ENCODE measurements at places on chromosomes 5 and 9.
A peak's percentile ranks its signal among the peaks of the same experiment; 100 is the strongest.

DNA sequence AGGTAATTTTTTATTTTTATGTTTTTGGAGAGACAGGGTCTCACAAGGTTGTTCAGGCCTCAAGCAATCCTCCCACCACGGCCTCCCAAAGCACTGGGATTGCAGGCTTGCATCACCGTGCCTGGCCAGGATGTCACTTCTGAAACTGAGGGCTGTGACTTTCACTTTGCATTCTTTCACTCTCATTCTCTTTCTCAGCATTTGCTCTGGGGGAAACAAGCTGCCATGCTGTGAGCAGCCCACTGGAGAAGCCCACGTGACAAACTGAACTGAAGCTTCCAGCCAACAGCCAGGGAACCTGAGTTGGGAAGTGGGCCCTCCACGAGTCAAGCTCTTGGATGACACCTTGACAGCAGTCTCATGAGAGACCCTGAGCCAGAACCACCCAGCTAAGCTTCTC is 109.4 kb downstream of the C5orf15 start:
- no peak for DNase-seq

GRCh38 chr5:173138707-173139106 is 5.6 kb upstream of the BNIP1 start:
- no peak for DNase-seq

DNA sequence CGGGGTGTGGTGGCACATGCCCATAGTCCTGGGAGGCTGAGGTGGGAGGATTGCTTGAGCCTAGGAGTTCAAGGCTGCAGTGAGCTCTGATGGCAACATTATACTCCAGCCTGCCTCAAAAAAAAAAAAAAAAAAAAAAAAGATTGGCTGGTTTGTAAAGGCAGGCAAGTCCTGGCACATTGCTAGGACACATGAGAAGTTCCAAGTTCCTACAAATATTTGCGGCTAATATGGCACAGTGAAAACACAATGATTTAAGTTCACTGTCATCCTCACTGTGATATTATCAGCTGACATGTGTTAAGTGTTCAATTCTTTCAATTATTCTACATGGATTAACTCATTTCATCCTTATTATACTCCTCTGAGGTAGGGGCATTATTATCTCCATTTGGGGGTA is 20.1 kb downstream of the TMEM268 start:
- DNase-seq = no peak

- DNase-seq = no peak
Observed at GRCh38 chr5:332843-333242, 11.3 kb downstream of the AHRR start.

- DNase-seq = no peak
Observed at GRCh38 chr5:16944816-16945562, 8.9 kb upstream of the MYO10 start.

DNA sequence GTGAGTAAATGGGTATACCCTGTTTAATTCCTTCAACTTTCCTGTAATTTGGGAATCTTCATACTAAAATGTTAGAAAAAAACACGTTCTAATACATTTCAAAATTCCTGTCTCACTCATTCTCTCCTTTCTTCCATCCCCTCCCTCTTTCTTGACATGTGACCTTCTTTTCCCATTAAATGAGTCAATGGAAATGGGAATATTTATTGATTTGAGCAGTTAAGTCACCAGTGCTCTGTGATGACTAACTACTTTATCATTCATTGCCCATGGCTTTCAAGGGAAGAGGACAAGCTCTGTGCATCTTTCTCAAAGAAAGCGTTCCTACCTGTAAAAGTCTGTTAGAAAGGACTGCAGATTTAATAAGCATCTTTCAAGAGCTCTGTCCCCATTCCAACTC is 144.4 kb upstream of the MAP3K1 start:
- no peak for DNase-seq

DNA sequence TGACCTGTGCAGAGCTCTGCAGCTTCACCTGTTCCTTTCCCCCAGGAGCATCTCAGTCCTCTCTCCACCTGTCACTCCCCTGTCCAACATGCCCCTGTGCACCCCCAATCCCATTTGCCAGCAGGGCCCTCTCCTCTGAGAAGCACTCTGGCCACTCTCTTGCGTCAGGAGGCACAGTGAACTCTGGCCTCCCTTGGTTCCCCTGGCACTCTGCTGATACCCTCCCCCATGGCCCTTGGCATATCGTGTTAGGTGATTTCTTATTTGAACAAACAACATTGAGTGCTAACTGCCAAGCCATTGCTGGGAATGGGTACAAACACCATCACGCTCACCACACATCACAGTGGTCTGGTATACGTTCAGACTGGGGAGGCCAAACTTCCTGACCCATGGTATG is 20.9 kb upstream of the TNIP1 start:
- DNase-seq = no peak

DNA sequence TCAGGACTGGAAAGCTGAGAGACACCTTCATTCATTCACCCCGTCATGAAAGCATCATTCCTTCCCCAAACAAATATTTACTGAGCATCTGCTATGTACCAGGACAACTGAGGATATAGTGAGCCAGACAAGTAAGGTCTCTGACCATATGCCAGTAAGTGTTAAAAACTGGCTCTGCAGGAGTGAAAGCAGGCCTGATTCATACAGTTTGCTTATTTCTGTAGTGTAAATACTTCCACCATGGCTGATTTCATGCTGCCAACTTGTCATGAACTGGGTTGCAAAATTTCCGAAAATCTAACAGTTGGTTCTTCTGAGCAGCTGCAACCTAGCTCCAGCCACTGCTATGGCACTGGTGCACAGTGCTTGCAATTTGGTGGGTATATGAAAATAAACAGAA is 68.1 kb downstream of the YIPF5 start:
- DNase-seq = no peak

GRCh38 chr5:89996335-89996734 is 413.2 kb downstream of the CETN3 start:
- DNase-seq = no peak

DNA sequence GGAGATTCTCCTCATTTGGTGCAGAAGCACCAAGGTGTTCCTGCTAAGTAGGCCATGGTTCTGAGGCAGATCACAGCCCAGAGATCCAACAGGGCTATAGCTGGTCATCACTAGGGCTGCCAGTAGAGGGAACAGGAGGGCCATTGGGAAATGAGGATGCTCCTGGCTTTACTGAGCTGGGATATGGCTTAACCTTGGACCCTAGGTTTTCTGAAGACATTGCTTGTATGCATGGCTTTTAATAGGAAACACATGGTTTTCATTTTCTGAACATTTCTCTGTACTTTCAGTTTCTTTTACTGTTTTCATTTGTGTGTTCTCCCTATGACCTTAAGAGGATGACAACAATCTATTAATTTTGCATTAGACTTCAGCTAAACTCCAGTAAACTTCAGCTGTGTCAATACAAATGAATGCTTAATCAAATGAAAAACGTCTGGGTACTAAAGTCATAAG is at the start of gene IFNW1:
Gene IFNW1 (minus strand): TSS at position 406 of the 456 bp plus-strand sequence. CDS start 262 bp downstream, at position 144.
- DNase-seq = no peak

DNA sequence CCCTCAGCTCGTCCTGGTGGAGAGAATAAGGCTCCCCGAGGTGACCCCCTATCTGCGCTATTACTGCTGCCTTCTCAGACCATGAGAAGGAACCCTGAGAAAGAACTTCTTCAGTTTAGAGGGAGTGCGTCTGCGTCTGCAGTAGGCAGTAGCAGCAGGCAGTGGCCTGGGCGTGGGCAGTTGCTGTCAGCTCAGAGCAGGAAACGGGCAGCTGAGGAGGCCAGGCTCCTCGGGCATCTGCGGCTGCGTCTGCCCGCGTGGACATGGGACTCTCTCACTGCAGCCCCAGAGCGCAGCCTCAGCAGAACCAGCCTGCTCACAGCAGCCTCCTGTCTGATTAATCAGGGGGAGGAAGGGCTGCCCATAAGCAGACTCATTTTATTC is 49.8 kb upstream of the FCN1 start:
- no peak for DNase-seq

DNA sequence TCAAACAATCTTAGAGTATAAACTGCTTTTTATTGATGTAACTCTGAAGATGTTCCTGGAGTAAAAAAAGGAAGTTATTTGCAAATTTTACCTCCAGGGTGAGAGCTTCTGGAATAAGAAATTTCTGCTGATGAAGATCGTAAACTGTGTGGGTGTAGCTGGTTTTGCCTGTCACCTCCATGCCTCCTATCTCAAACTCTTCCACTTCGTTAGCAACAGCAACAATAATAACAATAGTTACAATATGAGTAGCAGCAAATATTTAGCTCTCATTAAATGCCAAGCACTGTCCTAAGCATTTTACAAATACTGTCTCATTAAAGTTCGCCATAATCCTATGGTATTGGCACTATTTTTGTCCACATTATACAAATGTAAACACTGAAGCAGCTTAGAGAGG is 57.9 kb downstream of the GCNT1 start:
- DNase-seq = no peak

DNA sequence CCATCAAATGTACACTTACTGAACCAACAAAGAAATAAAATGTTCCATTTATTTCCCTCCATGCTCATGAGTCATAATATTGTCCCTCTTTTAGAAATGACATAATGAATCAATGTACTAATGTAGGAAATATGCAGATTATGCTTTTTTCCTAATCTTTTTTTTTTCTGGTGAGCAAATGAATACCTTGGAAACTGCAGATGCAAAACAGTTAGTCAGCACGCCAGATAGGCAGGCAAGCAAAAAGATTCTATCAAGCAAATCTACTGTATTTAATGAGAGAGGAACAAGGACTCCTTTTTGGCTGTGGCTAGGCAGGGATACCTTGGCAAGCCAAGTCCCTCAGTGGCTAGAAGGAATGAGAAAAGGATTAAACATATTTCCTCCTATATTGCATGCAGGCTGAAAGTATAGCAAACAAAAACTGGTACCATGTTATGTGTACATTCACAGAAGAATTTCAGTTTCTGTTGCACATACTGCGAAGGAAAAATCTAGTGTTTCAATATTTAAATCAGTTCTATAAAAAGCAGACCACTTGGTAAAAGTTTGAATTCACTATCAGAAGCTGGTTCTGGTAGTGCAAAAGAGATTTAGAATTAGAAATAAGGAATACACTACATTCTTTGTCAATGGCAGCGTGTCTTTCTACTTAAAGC is 605.4 kb downstream of the TLE1 start:
- no peak for DNase-seq

DNA sequence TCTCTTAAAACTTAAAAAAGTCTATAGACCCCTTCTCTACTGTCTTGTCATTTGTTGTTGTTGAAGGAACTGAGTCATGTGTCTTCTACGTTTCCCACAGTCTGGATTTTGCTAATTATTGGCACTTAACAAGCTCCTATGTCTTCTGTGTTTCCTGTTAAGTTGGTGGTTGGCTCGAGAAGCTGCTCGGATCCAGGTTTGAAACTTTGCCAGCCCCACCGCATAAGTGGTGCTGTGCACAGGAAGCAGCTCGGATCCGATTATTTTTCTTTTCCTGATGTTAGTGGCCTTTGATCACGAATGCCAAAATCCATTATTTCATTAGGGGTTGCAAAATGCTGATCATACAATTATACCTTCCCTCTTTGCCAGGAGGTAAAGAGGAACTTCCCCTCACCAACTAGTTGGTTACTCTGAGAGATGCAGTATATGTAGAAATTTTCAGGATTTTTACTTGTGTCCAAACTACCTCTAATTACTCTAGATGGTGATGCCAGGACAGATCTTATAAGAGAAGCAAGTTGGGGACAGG is 186.5 kb downstream of the NSG2 start:
- DNase-seq = peak; percentile 77

- DNase-seq = no peak
Observed at GRCh38 chr5:144548936-144549335, 378.3 kb downstream of the KCTD16 start.

DNA sequence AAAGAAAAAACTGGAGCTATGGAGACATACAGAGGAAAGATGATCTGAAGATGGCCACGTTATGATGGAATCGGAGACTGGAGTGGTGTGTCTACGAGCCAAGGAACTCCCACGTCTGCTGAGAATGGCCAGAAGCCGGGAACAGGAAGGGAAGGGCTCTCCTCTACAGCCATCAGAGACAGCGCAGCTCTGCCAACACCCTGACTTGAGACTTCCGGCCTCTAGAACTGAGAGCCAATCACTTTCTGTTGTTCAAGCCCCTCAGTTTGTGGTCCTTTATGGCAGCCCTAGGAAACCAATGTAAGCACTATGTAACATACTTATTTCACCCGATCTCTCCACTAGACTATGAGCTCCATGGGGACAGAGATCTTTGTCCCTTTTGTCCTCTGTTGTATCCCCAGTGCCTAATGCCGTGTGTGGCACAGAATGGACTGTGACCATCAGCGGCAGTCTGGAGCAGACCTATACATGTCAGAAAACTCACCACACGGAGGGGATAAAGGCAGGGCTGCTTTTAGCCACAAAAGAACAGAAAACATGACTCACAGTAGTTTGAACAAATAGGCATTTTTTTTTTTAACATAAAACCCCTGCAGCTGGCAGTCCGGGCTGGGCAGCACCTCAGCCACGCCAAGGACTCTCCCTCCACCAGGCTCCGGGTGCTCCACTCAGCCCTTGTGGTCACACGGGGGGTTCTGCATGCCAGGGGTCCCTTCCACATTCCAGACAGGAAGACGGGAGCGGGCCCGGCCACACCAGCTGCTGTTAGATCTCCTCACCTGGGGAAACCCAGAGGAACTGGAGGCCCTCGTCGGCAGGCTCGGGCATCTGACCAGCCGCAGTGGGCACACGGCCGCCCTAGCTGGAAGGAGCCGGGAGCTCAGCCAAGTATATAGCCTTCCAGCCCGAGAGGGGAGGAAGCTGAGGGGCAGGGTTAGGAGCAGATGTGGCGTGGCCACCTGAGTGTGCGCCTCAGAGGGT is 16.1 kb upstream of the MXD3 start:
- no peak for DNase-seq

- DNase-seq = no peak
Observed at GRCh38 chr5:77569409-77569808, 69.1 kb downstream of the OTP start.

GRCh38 chr9:106682420-106682819 is 180.5 kb upstream of the ZNF462 start:
- no peak for DNase-seq

DNA sequence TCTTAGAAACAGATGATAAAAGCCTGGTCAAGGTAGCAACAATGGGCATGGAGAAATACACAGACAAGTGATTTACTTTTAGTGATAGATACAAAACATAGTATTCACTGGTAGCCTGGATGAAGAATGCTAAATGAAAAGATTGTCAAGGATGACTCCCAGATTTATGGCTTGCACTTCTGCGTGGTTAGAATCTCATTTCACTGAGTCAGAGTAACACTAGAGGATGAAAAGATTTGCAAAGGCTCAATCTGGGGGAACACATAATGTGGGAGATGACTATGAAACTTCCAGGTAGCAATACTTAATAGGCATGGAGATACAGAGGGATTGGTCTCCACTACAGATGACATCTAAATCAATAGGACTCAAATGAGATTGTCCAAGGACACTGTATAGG is 38.4 kb downstream of the AGTPBP1 start:
- no peak for DNase-seq

DNA sequence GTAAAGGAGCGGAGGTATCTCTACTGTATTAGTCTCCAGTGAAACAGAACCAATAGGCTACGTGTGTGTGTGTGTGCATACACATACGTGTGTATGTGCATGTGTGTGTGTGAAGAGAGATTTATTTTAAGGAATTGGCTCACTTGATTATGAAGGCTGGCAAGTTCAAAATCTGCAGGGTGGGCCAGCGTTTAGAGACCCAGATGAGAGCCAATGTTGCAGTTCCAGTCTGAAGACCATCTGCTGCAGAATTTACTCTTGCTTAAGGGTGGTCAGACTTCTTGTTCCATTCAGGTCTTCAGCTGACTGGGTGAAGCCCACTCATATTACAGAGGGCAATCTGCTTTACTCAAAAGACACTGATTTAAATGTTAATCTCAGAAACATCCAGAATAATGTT is 119.2 kb downstream of the FGF18 start:
- DNase-seq = no peak

GRCh38 chr5:80406980-80407734 is 707 bp upstream of the ZFYVE16 start:
- DNase-seq = no peak

Measured in NCI-H2029 (cell line).